Stimulated activated CD4-positive, alpha-beta T cell treated with anti-CD3 and anti-CD28 coated beads, TNF-alpha, amount 100 ng/mL, for 48 hours (primary cell): ENCODE measurements at places on chromosomes 1 and 21.

- no peak for DNase-seq
Observed at GRCh38 chr1:9746651-9747050, 77.1 kb downstream of the CLSTN1 start.

DNA sequence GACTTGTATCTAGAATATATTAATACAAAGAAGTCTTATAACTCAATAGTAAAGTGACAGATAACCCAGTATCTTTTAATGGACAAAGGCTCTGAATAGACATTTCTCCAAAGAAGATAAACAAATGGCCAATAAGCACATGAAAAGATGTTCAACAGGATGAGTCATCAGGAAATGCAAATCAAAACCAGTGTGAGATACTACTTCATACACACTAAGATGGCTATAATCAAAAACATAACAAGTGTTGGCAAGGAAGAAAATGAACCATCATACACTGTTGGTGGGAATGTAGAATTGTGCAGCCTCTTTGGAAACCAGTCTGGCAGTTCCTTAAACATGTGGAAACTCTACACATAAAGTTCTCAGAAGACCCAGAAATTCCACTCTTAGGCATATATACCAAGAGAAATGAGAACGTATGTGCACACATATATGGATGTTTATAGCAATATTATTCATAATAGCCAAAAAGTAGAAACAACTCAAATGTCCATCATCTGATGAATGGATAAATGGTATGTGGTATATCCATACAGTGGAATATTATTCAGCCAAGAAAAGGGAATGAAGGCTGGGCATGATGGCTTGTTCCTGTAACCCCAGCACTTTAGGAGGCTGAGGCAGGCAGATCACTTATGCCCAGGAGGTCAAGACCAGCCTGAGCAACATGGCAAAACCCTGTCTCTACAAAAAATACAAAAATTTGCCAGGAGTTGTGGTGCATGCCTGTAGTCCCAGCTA lies 9.9 kb upstream of the MPL start:
- DNase-seq = no peak

DNA sequence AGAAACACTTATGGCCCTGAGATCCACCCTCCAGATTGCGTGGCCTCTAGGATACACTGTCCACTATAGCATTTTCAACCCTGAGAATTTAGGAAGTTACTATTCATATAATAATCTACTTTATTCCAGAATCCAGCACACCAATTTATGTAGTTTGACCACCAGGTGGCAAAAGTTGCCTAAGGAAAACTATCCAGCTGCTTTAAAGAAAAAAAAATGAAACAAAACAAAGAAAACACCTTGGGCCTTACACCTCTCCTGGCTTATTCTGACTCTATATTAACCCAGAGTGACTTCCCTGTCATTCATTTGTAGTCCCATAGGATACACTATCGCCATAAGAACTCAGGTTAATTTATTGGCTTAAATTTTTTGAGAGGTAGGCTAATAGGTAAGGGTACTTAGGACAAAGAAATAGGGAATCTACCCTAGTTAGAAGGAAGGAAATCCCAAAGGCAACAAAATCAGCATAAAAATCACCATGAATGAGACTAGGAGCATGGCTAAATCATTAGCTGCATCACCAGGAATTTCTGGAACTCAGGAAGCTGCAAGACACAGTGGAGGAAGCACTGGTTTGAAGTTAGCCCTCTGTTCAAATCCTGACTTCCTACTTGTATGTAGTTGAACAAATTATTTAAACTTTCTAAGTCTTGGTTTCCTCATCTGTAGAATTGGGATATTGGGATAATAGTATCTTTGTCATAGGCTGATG lies 107.5 kb downstream of the SPAG17 start:
- DNase-seq = no peak

DNA sequence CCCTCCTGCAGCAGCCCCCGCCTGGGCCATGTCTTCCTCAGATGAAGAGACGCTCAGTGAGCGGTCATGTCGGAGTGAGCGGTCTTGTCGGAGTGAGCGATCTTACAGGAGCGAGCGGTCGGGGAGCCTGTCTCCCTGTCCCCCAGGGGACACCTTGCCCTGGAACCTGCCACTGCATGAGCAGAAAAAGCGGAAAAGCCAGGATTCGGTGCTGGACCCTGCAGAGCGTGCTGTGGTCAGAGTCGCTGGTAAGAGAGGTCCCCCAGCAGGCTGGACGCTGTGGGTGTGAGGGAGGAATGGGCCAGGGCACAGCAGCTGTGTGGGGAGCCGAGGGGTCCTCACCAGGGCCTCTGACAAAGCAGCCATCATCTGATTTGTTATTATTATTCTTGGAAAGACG lies 58.0 kb downstream of the NDUFS5 start:
- no peak for DNase-seq

GRCh38 chr1:7426780-7427604 lies 344.1 kb upstream of the VAMP3 start:
- DNase-seq = no peak

- no peak for DNase-seq
Observed at GRCh38 chr21:41957991-41958766, 4.4 kb upstream of the C2CD2 start.

DNA sequence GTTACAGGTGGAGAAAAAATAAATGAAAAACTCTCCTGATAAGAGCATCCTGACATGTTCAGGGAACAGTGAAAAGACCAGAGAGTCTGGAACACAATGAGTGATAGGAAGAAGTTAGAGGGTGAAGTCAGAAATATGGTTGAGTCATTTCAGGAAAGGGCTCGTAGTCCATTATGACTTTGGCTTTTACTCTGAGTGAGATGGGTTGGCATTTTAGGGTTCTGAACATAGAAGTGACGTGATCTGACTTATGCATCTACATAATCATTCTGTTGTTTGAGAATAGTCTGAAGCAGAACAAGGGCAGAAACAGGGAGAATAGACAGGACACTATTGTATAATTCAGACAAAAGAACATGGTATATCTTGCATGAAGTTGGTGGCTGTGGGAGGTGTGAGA lies 5.8 kb downstream of the HMCN1 start:
- no peak for DNase-seq

DNA sequence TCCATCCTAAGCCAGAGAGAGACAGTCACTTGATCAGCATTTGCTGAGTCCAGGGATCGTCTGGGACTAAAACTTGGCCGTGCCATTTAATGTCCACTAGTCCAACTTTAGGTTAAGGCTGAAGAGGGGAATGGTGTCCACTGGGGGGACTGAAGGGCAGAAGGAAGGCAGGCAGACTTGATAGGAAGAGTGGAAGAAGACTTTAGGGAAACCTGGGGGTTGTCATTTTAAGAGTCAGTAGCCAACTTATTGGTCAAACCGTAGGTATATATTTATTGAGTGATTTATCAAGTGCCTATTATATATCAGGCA lies 1.3 kb upstream of the LMOD1 start:
- DNase-seq = no peak

DNA sequence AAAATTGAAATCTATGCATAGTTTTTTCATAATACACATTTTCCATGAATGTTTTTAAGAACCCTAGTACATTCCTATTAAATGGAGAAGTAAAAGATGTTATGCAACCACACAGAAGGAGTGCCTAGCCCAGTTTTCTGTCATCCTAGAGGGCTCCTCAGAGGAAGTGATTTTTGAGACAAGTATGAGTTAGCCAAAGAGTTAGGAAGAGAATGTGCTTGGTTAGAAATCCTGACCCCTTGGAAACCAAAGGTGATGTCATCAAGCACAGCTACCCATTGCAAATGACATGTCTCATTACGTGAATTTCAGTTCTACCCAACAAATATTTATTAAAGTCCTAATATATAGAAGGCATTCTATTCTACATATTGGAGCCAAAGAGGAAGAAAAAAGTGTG lies 88.9 kb upstream of the TNFSF4 start:
- DNase-seq = no peak

- no peak for DNase-seq
Observed at GRCh38 chr21:35015435-35016024, 33.6 kb downstream of the RUNX1 start.

GRCh38 chr1:29649189-29650040 lies 413.1 kb downstream of the PTPRU start:
- DNase-seq = no peak

DNA sequence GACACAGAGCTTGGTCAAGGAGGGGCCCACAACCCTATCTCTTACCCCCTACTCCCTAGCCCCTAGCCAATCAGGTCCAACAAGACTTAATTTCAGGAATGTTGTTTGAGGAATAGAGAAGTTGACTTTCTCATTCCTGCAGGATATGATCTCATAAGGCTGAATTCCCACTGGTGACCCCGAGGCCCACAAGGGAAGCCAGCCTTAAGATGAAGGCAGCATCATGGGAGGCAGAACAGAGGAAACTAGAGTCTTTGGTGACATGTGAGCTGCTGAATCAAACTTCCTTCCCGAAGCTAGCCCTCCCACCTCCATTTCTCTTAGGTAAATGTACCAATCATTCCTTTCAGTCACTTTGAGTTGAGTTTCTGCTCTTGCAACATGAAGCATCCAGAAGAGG lies 9.1 kb upstream of the PDIK1L start:
- no peak for DNase-seq

- DNase-seq = no peak
Observed at GRCh38 chr1:63916485-63917360, 142.9 kb downstream of the ROR1 start.

GRCh38 chr1:78703806-78704205 lies 54.2 kb downstream of the IFI44 start:
- DNase-seq = no peak

- DNase-seq = no peak
Observed at GRCh38 chr1:50112193-50112592, 3.5 kb downstream of the ELAVL4 start.

GRCh38 chr1:24248859-24249258 lies 61.8 kb upstream of the IFNLR1 start:
- DNase-seq = no peak

DNA sequence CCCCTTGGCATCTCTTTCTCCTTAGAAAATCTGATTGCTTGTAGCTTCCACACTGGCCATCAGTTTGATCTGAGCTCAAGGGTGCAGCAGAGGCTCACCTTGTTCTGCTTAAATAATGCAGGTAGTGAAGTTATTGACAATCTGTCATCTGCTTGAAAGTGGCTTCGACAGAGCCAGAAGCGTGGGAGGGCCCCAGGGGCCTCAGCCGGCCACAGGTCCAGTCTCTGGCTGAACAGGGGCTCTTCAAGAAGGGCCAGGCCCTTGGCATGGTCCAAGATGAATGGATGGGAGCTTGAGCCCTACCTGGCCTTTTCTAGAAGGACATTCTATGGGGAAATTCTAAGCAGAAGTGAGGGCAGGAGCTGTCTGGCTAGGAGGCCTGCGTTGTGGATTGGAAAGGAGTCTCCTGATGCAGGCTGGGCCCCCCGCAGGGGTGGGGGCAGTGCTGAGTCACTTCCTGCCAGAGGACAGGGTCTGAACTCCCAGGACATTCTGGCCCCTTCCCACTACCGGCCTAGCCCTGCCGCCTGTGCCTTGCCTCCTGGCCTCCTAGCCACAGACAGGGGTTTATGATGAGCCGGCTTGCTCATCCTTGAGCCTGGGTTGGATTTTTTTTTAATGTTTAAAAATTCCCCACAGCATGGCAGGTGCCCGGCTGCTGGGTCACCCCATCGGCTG lies 162.3 kb upstream of the VAMP3 start:
- DNase-seq = no peak

DNA sequence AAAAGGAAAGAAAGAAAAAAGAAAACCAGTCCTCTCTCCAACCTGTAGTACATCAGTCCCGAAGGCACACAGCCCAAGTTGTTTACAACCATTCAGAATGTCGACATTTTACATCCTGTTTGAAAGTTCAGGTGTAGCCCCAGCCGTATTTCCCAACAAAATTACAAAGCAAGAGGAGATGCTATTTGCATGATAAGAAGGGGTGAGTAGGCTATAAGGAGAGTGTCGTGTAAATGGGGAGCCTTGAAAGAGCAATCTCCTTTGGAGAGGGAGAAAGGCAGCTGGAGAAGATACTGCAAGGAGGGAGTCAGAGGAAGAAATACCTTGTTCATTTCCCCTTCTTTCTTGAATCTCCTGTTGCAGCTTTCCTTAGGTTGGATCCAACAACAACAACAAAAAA lies 35.5 kb upstream of the DENND1B start:
- no peak for DNase-seq

GRCh38 chr1:12130466-12131130 lies 36.2 kb upstream of the TNFRSF1B start:
- DNase-seq = no peak

- no peak for DNase-seq
Observed at GRCh38 chr1:26517766-26518049, 11.9 kb upstream of the RPS6KA1 start.

- DNase-seq = no peak
Observed at GRCh38 chr1:21909286-21909759, 27.8 kb downstream of the HSPG2 start.

GRCh38 chr1:116167625-116168276 lies 56.6 kb downstream of the MAB21L3 start:
- DNase-seq = no peak

DNA sequence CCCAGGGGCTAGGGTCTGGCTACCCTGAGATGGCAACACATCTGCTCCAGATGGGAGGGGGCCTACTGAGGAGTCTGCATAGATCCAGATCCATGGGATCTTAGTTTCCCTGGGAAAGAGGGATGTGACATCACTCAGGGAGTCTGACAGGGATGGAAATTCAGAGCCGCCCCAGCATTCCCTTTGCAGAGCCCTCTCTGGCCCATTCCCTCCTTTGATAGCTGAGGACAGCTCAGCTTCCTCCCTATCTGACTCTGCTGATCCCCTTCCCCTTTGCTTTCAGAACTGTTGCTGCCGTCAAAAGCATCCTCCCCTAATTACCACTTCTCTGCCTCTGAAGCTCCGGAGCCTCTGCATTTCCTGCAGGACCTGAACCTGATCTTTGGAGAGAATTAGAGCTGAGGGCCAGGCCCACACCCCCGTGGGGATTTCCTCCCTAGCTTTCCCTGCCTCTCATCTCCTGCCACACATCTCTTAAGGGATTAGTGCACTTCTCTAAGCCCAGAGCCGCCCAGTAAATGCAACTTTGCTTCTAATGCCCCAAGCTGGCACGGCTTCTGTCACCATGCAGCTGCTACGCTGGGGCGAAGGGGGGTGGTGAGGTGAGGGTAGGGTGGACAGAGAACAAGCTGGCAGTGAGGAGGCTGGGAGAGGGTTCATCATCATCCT lies 9.5 kb upstream of the ASCL5 start:
- no peak for DNase-seq

GRCh38 chr1:52368383-52369172 lies 2.6 kb upstream of the CC2D1B start:
- DNase-seq = peak; percentile 34

DNA sequence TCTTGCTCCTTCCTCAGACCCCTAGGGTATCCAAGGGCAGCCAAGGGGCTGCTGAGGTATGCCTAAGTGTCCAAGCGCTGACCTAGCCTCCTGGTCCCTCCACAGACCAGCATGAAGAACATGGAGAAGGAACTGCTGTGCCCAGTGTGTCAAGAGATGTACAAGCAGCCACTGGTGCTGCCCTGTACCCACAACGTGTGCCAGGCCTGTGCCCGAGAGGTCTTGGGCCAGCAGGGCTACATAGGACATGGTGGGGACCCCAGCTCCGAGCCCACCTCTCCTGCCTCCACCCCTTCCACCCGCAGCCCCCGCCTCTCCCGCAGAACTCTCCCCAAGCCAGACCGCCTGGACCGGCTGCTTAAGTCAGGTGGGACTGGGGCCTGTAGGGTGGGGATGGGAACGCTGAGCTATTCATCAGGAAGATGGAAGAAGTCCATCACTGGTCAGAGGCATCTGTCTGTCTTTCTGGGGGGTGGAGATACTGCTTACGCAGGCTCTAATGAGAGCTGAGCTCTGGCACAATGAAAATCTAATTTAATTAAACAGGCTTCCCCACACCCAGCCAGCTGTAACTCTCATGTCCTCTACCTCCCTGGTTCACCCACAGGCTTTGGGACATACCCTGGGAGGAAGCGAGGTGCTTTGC lies 1.8 kb downstream of the TRIM46 start:
- no peak for DNase-seq

- no peak for DNase-seq
Observed at GRCh38 chr1:15952317-15953258, 23.3 kb downstream of the ZBTB17 start.
